CD8-positive, alpha-beta memory T cell (primary cell): ENCODE measurements at places on chromosomes 5 and 9.

DNA sequence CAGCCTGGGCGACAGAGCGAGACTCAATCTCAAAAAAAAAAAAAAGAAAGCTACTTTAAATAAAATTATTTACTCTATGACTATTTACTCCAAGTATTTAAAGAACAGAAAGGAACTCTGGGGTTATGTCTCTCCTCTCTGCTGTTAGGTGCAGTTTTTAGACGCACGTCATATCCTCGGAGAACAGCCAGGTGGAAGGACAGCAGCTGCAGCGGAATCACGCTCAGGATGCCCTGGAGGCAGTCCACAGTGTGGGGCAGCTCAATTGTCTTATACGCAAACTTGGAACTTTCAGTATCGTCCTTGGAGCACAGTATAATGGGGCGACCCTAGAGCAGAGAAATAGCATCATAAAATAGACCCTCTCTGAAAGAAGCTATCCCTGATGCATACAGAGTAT lies 10.4 kb upstream of the MAPK9 start:
- no peak for DNase-seq
- H3K4me3 ChIP-seq, result no peak overlapping the region
- H3K27me3 ChIP-seq, result no peaks in the 10 kb centered on the region
- H3K36me3 ChIP-seq, result no peaks in the 10 kb centered on the region
- H3K4me1 ChIP-seq, result no peaks in the 10 kb centered on the region
- no peak overlapping the region for H3K27ac ChIP-seq

DNA sequence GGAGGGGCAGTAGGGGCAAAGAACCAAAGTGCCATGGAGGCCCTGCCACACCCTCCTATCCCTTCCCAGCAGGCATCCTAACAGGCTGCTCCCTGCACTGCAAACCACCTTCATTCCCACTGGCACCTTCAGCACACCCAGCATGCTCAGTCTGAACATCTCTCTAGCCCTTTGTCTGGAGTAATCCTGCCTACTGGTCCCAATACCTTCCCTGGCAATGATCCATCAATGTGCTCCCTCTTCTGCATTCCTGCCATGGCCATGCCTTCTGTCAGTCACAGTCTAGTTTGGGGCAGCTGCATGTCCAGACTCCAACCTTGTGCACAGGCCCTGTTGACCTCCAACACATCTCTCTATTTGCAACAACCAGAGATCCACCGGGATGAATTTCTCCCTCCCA lies 4.9 kb downstream of the MACROH2A1 start:
- no peak overlapping the region for H3K4me3 ChIP-seq
- H3K4me1 ChIP-seq, result peaks cover 60% of the 10 kb centered on the region
- no peaks in the 10 kb centered on the region for H3K27me3 ChIP-seq
- no peak for DNase-seq
- H3K27ac ChIP-seq, result no peak overlapping the region
- no peaks in the 10 kb centered on the region for H3K36me3 ChIP-seq

- H3K4me1 ChIP-seq, result no peaks in the 10 kb centered on the region
- DNase-seq, result no peak
- H3K36me3 ChIP-seq, result no peaks in the 10 kb centered on the region
- no peak overlapping the region for H3K27ac ChIP-seq
- no peaks in the 10 kb centered on the region for H3K27me3 ChIP-seq
Observed at GRCh38 chr5:74212336-74212735, 428.2 kb downstream of the ENC1 start.

DNA sequence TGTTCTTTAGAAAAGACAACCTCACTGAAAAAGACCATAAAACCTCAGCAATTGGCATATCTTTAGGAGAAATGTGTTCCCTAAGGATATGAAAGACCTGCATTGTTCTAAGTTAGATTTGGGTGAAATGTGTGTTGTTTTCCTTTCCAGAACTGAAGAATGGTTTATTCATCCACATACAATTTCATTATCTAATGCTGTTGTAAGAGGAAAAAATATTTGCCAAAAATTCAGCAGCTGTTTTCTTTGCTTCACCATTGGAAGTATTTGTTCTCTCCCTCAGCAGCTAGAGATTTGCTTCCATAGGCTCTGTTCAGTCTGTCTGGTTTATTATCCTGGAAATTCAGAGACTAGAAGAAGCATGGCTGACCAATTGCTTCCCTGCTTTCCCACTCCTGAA lies 150.9 kb downstream of the ISOC1 start:
- no peaks in the 10 kb centered on the region for H3K27me3 ChIP-seq
- no peak overlapping the region for H3K27ac ChIP-seq
- H3K36me3 ChIP-seq, result no peaks in the 10 kb centered on the region
- no peaks in the 10 kb centered on the region for H3K4me1 ChIP-seq
- H3K4me3 ChIP-seq, result no peak overlapping the region

DNA sequence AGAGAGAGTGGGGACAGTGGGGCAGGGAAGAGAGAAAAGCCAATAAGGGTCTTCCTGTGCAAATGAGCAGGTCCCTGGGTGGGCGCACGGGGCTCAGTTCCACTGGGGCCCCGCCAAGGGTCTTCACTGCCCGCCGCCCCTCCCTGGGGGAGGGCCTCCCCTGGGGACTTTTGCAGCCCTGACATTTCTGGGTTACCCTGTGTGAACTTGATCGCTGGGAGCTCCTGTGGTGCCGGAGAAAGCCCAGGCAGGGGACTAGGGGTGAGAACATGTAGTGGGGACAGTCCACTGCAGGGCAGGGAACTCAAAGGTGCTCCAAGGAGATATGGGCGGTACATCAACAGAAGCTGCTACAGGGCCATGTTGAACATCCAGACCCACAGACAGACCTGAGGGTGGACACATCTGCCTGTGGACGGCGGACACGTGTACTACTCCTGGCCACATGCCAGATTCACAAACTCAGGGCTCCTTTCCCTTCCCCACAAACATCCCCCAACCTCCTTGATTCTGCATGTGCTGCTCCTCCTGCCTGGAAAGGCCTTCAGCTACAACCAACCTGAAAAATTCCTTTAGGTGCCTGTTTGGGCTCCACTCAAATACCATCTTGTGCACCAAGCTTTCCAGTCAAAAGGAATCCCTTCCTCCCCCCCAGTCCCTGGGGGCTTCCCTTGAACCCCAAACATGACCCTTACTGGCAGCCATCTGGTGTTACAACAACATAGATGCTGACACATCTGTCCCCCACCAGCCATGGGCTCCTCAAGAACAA lies 43.0 kb upstream of the NEK6 start:
- no peak overlapping the region for H3K27ac ChIP-seq
- no peak overlapping the region for H3K4me3 ChIP-seq
- H3K27me3 ChIP-seq, result no peaks in the 10 kb centered on the region
- H3K36me3 ChIP-seq, result no peaks in the 10 kb centered on the region

GRCh38 chr5:32975656-32976375 lies 264.7 kb downstream of the NPR3 start:
- no peak overlapping the region for H3K4me3 ChIP-seq
- H3K27me3 ChIP-seq, result no peaks in the 10 kb centered on the region
- no peak overlapping the region for H3K27ac ChIP-seq
- DNase-seq, result no peak
- H3K4me1 ChIP-seq, result no peaks in the 10 kb centered on the region

GRCh38 chr5:128174951-128175350 lies 91.4 kb downstream of the SLC12A2 start:
- no peaks in the 10 kb centered on the region for H3K36me3 ChIP-seq
- no peak overlapping the region for H3K27ac ChIP-seq
- H3K27me3 ChIP-seq, result no peaks in the 10 kb centered on the region
- H3K4me1 ChIP-seq, result no peaks in the 10 kb centered on the region
- no peak for DNase-seq
- H3K4me3 ChIP-seq, result no peak overlapping the region

GRCh38 chr5:61389609-61390008 lies 57.6 kb downstream of the ZSWIM6 start:
- no peaks in the 10 kb centered on the region for H3K36me3 ChIP-seq
- no peak overlapping the region for H3K4me3 ChIP-seq
- H3K27me3 ChIP-seq, result no peaks in the 10 kb centered on the region
- DNase-seq, result no peak
- H3K4me1 ChIP-seq, result no peaks in the 10 kb centered on the region

DNA sequence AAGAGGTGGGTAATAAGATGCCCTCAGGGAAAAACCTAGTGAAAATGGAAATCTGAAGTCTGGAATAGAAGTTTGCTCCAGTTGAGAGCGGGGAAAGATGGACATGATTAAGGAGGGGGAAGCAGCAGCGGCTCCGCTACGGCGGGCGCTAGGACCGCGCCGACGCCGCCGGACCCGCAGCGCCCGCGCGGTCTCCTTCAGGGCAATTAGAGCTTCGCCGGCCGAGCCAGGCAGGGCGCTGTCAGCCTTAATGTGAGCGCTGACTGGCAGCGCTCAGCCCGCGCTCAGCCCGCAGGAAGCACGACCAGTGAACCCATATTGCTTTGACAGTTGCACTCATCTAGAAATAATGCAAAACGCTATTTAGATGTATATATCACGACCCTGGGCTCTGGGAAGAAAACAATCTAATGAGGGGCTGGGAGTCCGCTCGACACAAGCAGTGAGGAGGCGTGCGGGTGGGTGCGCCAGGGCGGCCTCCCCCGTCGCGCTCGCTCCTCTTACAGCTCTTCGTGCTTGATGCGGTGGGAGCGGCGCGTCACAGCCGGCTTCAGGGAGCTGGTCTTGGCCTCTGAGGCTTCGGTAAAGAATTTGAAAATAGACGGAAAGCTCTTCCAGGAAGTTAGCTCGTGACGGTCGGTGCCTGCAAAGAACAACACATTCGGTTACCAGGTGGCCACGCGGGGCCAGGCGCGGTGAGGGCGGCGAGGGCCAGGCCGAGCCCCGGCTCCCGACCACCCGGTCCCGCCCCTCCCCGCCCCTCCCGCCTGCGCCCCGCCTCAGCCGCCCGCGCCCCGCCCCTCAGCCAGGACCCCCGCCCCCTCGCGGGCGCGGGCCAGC lies 37.7 kb downstream of the NR2F1 start:
- DNase-seq, result peak; percentile 42
- peaks cover 19% of the 10 kb centered on the region for H3K4me1 ChIP-seq
- H3K36me3 ChIP-seq, result no peaks in the 10 kb centered on the region
- H3K27me3 ChIP-seq, result no peaks in the 10 kb centered on the region
- H3K27ac ChIP-seq, result peak overlapping the region; percentile 52
- peak overlapping the region; percentile 73 for H3K4me3 ChIP-seq

GRCh38 chr5:15080219-15080618 lies 208.6 kb upstream of the ANKH start:
- H3K36me3 ChIP-seq, result no peaks in the 10 kb centered on the region
- no peaks in the 10 kb centered on the region for H3K4me1 ChIP-seq
- H3K27ac ChIP-seq, result no peak overlapping the region
- no peaks in the 10 kb centered on the region for H3K27me3 ChIP-seq
- DNase-seq, result no peak
- no peak overlapping the region for H3K4me3 ChIP-seq

GRCh38 chr5:150066901-150067396 lies 19.4 kb downstream of the CSF1R start:
- H3K4me3 ChIP-seq, result no peak overlapping the region
- no peak overlapping the region for H3K27ac ChIP-seq
- H3K4me1 ChIP-seq, result no peaks in the 10 kb centered on the region
- DNase-seq, result no peak
- H3K36me3 ChIP-seq, result no peaks in the 10 kb centered on the region

DNA sequence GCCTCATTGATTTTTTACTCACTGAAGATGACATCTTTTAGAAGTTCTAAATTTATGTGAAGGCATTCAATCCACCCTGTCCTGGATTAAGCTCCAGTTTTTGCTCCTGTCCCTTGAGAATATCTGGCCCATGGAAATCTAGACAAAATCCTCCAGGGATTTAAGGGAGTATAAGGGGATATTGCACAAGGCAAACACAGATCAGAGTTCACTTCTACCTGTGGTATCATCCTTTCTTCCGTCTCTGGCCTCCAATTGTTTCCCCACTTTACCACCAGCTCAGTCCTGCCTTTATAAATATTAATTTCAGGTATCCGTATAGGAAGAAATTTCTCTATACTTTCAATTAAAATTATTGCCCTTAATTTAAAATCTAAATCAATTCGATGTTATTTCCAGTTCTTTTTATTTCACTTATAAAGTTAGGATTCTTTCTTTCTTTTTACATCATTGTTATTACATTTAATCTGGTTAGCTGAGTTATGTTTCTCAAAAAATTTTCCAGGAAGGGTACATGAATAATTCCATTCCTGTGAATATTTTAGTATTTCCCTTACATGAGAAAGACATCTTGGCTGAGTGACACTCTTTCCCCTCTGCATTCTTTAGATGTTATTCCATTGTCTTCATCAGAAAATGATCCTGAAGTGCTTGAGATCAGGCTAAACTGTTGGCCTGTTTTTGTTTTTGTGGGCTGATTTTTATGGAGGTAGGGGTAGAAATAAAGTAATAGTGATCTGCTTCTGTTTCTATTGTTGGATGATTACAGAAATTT lies 194.3 kb upstream of the MAP3K1 start:
- H3K36me3 ChIP-seq, result no peaks in the 10 kb centered on the region
- H3K4me3 ChIP-seq, result no peak overlapping the region
- no peak for DNase-seq
- no peak overlapping the region for H3K27ac ChIP-seq
- peaks cover 7% of the 10 kb centered on the region for H3K4me1 ChIP-seq

DNA sequence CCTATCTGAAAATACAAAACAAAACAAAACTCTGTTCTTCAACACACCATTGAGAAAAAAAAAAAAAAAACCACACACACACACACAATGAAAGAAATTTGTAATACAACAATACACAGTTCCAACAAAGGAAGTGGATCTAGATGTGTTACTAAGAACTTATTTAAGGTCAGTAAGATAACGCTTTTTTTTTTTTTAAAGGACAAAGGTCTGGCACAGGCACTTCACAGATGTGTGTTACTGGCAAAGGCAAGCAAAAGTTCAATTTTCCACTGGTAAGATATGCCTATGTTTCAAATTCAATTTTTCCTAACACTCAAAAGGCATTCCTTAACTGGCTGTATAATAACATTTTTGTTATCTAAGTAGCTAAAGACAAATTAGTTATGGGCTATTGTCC lies 3.6 kb downstream of the RFK start:
- no peak overlapping the region for H3K27ac ChIP-seq
- H3K4me1 ChIP-seq, result peaks cover 16% of the 10 kb centered on the region
- H3K36me3 ChIP-seq, result peaks cover 16% of the 10 kb centered on the region

DNA sequence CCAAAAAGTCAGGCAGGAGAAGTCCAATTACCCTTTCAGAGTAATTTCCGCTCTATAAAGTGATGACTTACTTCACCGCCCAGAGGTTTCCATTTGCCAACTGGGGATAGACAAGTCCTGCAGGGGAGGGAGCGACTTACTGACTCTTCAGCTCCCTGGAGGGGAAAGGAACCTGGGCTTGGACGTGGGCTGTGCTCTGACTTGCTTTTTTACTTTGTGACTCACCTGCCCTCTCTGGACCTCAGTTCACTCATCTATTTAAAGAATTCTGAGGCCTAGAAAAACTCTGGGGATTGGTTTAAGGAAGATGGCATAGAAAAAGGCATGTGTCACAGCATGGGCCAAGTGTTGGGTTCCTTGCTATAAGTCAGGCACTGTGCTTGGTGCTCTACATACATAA lies 180.4 kb upstream of the TRIM32 start:
- H3K27ac ChIP-seq, result no peak overlapping the region
- H3K4me3 ChIP-seq, result no peak overlapping the region

GRCh38 chr5:13932011-13932410 lies 12.5 kb downstream of the DNAH5 start:
- H3K4me3 ChIP-seq, result no peak overlapping the region
- no peaks in the 10 kb centered on the region for H3K4me1 ChIP-seq
- no peaks in the 10 kb centered on the region for H3K27me3 ChIP-seq
- no peak overlapping the region for H3K27ac ChIP-seq
- DNase-seq, result no peak
